ENCODE measurements at places on chromosomes 11 and 22. TPM values are rescaled to one million over a fixed set of nuclear protein-coding genes. Genes with fewer than 3 reads are reported as not detected.

APOL5 gene
- not detected for total RNA-seq

WDR74 gene
- 24.6 TPM for total RNA-seq

GGTLC3 gene
- total RNA-seq = 1.1 TPM

DNA sequence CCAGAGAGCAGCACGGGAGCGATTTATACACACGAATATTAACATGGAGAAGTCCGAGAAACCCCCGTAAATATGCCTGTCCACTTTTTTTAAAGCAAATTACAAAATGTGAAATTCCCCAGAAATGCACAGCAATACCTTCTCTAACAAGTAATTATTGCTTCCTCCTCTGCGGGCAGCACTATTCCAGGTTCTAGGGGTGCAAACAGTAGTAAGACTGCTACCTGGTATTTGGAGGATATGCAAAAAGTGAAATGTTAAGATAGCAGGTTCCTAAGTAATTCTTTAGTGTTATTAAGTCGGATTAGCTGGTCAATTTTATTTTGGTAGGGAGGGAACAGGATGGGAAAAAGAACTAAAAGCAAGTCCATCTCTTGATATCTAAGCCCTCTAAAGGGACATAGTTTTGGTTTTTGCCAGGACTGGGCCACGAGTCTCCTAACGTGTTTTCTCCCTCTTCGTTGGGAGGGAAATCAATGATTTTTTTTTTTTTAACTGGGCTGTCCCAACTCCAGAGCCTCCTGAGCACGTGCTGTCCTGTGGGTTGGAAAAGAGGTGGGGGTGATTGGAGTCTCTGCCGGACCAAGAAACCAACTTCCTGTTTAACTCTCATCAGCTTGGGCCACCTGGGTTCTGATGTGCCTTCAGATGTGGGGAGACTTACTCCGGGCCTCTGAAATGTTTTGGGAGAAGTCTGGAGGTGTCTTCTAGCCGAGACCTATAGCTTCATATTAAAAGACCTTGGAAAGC, 1.7 kb upstream of the XBP1 start:
- H3K4me3 ChIP-seq = peak overlapping the region; percentile 84
- peaks cover 10% of the 10 kb centered on the region for H3K36me3 ChIP-seq
- DNase-seq = no peak
- peak overlapping the region; percentile 99 for H3K27ac ChIP-seq
- peaks cover 25% of the 10 kb centered on the region for H3K4me1 ChIP-seq

- H3K4me1 ChIP-seq = no peaks in the 10 kb centered on the region
- DNase-seq = no peak
- H3K27ac ChIP-seq = peak overlapping the region; percentile 14
- H3K4me3 ChIP-seq = no peak overlapping the region
These were observed 37.6 kb downstream of the PITPNB start for GRCh38 chr22:27881421-27881820.

DNA sequence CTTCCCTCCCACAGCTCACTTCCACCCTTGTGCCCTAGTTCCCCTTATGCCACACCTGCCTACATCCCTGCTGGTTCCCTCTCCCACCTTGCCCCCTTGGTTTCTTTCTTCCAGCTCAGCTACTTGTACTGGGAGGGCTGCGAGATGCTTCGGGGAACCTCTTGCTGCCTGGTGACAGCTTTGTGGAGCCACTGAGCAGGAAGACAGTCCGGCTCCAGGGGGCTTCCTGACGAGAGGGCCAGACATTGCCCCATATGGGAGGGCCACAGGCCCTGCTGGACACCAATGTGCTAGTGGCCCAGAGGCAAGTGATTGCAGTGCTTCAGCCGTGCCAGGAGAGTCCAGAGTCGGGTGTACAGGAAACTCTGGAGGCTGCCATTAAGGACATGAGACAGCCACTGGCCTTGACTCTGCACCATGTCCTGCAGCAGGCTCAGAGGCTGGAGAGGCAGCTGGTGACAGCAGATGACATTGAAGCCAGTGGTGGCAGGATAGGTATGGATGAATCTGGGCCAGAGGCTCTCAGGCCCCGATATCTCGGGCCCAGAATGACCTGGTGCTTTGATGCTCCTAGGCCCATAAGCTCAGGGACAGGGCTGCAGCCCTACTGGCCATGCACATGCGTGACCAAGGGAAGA, 54.3 kb downstream of the BTG4 start:
- H3K27me3 ChIP-seq = no peaks in the 10 kb centered on the region
- H3K36me3 ChIP-seq = no peaks in the 10 kb centered on the region
- no peak overlapping the region for H3K27ac ChIP-seq
- DNase-seq = no peak

GRCh38 chr22:48842976-48843375, 984.7 kb downstream of the BRD1 start:
- no peaks in the 10 kb centered on the region for H3K27me3 ChIP-seq
- H3K36me3 ChIP-seq = no peaks in the 10 kb centered on the region
- H3K4me3 ChIP-seq = no peak overlapping the region
- H3K4me1 ChIP-seq = no peaks in the 10 kb centered on the region

DNA sequence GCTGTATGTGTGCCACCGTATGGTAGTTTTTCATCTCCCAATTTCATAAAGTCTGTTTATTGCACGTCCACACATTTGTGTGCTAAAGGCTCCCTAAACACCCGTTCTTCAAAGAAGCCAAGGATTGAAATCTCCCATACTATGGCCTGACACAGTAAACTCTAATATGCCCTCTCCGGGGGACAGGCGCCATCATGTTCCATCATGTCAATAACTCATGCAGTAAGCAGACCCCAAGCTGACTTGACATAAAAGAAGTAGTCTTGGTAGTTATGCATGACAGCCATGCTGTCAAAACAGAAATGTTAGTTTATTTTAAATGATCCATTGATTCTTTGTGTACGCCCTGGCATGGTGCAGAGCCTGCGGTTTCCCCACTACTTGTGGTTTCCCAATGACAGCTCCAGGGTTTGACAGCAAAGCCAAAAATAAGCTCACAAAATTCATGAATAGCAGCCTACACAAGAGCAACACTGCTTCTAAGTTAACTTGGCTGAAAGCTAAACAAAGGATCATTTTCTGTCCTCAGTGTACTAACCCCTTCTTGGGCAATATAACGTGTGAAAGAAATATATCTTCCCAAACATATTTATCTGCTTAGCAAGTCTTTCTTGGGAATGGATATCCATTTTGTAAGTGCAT, 56.5 kb upstream of the CABP7 start:
- DNase-seq = no peak
- H3K36me3 ChIP-seq = no peaks in the 10 kb centered on the region
- no peak overlapping the region for H3K27ac ChIP-seq
- no peaks in the 10 kb centered on the region for H3K27me3 ChIP-seq

- no peak overlapping the region for H3K4me3 ChIP-seq
- H3K27ac ChIP-seq = no peak overlapping the region
- no peak for DNase-seq
These were observed 27.4 kb upstream of the IZUMO1R start for GRCh38 chr11:94276943-94277342.

DNA sequence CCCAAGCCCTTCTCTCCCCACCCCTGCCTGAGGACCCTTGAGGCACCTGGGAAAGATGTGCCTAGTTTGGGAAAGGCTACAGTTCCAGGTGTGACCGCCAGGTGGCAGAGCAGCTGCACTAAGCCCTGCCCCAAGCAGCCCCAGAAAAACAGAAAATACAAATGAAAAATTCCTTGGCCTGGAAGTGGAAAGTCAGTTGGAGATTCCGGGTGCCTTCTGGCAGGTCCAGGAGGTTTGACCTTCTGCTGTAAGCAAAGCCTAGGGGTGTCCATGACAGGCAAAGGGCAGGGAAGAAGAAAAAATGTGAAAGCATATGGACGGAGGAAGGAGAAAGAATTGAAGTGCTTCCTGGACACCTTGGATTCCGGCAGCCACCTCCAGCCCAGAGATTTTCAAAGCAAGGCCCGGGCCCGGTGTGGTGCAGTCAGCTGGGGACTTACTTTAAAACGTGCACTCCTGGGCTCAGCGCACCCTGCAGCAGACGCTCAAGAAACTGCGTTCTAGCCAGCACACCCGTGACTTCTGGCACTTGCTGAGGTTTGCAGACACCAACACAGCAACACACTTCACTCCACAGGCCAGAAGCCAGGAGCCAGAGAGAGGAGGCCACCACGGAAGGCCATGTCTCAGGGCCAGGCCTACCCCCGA, 37.3 kb upstream of the SLC22A12 start:
- peaks cover 18% of the 10 kb centered on the region for H3K4me1 ChIP-seq
- H3K27me3 ChIP-seq = no peaks in the 10 kb centered on the region
- peak; percentile 57 for DNase-seq
- H3K4me3 ChIP-seq = no peak overlapping the region
- H3K36me3 ChIP-seq = no peaks in the 10 kb centered on the region

DNA sequence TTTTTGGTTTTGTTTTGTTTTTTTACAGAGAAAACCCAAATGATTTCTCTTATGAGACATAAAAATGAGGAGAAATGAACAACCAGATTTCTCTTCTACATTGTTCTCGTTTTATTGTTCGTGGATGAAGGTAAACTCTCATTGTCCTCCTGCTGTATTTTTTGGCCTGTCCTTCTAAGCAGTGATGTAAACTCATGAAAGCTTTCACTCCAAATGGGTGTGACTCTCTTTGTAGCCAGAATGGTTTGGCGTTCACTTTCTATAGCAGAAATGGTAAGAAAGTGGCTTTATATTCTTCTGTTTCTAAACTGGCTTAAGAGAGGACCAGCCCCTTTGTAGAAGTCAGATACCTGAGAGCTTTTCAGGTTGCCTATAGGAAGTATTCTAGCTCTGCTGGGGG, 15.5 kb upstream of the BMAL1 start:
- H3K27me3 ChIP-seq = no peaks in the 10 kb centered on the region
- H3K4me3 ChIP-seq = no peak overlapping the region
- H3K27ac ChIP-seq = no peak overlapping the region

DNA sequence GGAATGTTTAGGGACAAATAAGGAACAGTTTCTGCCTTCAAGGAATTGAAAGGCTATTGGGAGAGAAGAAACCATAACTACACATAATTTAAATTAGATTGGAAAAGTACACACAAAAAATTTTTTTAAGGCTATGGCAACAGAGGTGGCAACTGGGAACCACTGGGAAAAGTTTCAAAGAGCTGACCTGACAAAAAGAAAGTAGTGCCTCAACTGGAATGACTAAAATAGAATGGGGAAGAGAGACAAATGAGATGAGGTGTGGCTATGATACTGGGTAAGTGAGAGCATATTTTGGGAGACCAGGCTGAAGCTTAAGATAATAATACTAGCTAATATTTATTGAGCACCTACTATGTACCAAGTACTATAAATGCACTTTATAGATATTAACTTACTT, 2.9 kb upstream of the AKIP1 start:
- no peaks in the 10 kb centered on the region for H3K36me3 ChIP-seq
- H3K27me3 ChIP-seq = no peaks in the 10 kb centered on the region
- H3K4me3 ChIP-seq = no peak overlapping the region

- H3K27me3 ChIP-seq = no peaks in the 10 kb centered on the region
- peak; percentile 68 for DNase-seq
- no peak overlapping the region for H3K27ac ChIP-seq
- no peak overlapping the region for H3K4me3 ChIP-seq
- H3K36me3 ChIP-seq = no peaks in the 10 kb centered on the region
- H3K4me1 ChIP-seq = no peaks in the 10 kb centered on the region
These were observed 99.2 kb downstream of the NAT10 start for GRCh38 chr11:34204396-34205279.

DNA sequence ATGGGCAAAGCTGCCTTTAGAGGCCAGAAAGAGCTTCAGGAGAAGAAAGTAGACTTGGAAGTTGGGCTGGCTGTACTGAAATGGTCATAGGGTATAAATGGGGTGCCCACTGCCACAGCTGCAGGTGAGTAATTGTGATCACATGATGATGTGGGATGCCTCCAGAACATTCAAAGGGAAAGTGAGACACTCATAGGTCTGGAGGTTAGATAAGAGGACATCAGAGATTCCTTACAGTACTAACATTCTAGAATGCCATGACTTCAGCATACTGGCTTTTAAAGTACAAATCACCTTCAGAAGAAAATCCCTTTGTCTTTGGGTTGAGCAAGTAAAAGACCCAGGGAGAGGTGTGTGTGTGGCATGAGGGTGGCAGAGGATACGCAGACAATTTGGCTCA, 419.2 kb downstream of the TENM4 start:
- H3K4me3 ChIP-seq = no peak overlapping the region
- no peaks in the 10 kb centered on the region for H3K4me1 ChIP-seq
- no peaks in the 10 kb centered on the region for H3K36me3 ChIP-seq

GRCh38 chr11:15903246-15903645, 453.1 kb downstream of the SOX6 start:
- H3K4me1 ChIP-seq = no peaks in the 10 kb centered on the region
- H3K4me3 ChIP-seq = no peak overlapping the region
- H3K27ac ChIP-seq = no peak overlapping the region
- no peaks in the 10 kb centered on the region for H3K36me3 ChIP-seq
- DNase-seq = no peak

All from Peyer's patch (tissue), 4 donors.